Esophagus squamous epithelium (tissue), 5 donors: ENCODE measurements at places on chromosomes 3 and 15. TPM values are rescaled to one million over a fixed set of nuclear protein-coding genes. Genes with fewer than 3 reads are reported as not detected.

The OR5K2 gene
- not detected for total RNA-seq

The HIGD2B gene
- not detected for total RNA-seq

The MKRN2OS gene
- 3.7 TPM for total RNA-seq

The GOLGA8J gene
- total RNA-seq, result not detected

The GOLGA6B gene
- total RNA-seq, result not detected

The CD96 gene
- total RNA-seq, result 2.4 TPM

The CDHR4 gene
- not detected for total RNA-seq

The GATM gene
- total RNA-seq, result 20.7 TPM

The AMT gene
- 1.3 TPM for total RNA-seq

The MYO1E gene
- total RNA-seq, result 135 TPM

The AGTR1 gene
- total RNA-seq, result 4.4 TPM

The ZCWPW2 gene
- 0.53 TPM for total RNA-seq

The FGF12 gene
- 0.57 TPM for total RNA-seq

The THPO gene
- not detected for total RNA-seq

The TMEM266 gene
- total RNA-seq, result not detected

GRCh38 chr3:126213379-126214028 is 33.1 kb upstream of the ALDH1L1 start:
- no peak for DNase-seq

GRCh38 chr15:56292546-56293316 is 49.1 kb upstream of the RFX7 start:
- DNase-seq, result no peak

GRCh38 chr15:41476416-41477048 is 17.1 kb upstream of the ITPKA start:
- DNase-seq, result no peak

GRCh38 chr15:37134699-37135131 is 34.4 kb upstream of the MEIS2 start:
- no peak for DNase-seq

- no peak for DNase-seq
Measured at GRCh38 chr3:183085634-183086390, 13.5 kb downstream of the MCCC1 start.

GRCh38 chr3:65070968-65071367 is 383.2 kb upstream of the ADAMTS9 start:
- DNase-seq, result no peak

- no peak for DNase-seq
Measured at GRCh38 chr3:78496501-78496900, 1271.3 kb downstream of the ROBO1 start.

- no peak for DNase-seq
Measured at GRCh38 chr3:170721563-170721962, 135.7 kb upstream of the SLC7A14 start.

- DNase-seq, result no peak
Measured at GRCh38 chr15:57696146-57696545, 10.4 kb upstream of the POLR2M start.

- DNase-seq, result no peak
Measured at GRCh38 chr3:161336661-161337060, 34.7 kb downstream of the SPTSSB start.

DNA sequence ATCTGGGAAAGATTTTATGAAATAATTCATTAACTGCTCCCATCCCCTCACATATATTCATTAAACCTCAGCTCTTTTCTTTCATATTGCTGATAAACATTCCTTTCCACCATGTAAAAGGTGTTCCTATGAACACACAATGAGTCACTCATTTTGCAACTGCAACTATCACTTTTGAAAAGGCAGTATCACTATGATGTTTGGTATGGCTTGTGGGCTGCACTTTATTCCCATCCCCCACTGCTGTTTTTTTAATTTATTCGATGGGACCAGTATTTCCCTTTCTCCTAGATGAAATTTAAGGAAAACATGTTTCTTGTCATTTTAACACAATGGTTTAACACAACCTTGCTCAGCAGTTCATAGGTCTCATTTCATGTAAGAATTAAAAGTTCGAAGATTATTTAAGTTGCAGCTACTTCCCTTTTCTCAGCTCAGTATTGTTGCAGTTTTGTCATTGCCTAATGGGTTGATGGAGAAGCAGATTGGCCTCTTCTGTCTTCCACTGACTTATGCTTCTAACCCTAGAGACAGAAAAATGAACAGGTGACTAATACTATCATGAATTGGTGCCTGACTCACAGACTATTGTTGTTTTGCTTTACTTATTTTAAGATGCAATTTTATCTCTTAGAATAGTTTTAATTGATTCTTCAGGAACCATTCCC is 280.3 kb downstream of the ZPLD1 start:
- DNase-seq, result no peak

- DNase-seq, result no peak
Measured at GRCh38 chr15:98034731-98035130, 74.2 kb downstream of the ARRDC4 start.

- no peak for DNase-seq
Measured at GRCh38 chr3:170368921-170369320, 11.4 kb downstream of the SKIL start.

DNA sequence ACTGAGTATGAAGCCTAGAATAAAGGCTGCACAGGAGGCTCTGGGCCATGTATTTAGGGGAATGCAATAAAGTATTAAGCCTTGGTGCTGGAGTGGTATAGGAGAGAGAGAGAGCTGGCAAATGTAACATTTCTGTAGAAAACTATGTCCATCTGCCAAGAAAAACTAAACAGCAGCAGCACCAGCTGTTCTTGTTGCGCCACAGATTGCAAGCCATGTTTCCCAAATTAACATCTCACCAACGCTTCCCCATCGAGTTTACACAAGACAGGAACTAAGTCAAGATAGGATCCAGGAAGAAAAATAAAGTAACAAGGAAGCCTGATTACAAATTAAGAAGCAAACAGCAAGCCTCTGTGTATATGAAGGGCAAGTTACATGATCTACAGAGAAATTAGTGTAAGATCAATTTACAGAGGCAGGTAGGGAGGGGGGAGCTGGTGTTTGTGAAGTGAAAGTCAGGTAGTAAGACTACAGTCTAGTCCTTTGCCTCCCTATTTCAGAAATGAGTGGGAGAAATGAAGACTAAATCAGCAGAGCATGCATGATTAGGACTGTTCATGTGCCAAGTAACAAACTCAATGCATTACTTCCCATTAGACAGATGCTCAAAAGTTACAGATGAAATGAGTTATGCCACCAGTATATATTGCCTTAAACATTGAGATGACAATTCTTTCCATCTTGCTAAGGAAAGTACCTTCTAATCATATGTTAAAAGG is 900.5 kb downstream of the EPHA3 start:
- no peak for DNase-seq

GRCh38 chr3:23706111-23706510 is 99.6 kb upstream of the UBE2E1 start:
- no peak for DNase-seq

DNA sequence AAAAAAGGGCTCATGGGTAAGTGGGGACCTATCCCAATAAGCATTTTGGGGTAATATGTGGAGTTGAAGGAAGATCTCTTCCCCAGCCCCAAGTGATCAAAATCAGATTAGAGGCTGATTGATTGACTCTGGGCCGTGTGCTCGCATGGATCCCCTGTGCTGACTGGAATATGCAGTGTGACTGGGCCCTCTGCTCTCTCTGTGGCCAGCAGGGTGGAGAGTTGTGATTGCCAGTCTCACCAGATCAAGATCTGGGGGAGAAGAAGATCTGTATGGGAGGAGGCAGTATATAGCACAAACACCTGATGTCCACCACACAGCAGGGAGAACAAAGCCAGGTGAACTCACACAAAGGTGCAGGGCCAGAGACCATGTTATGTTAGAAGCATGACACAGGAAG is 8.8 kb downstream of the NUDT16 start:
- no peak for DNase-seq

- DNase-seq, result no peak
Measured at GRCh38 chr15:59522988-59523461, 85.0 kb downstream of the FAM81A start.

- DNase-seq, result no peak
Measured at GRCh38 chr3:37819591-37819990, 42.1 kb upstream of the CTDSPL start.

GRCh38 chr15:101003706-101004105 is 84.5 kb downstream of the LRRK1 start:
- no peak for DNase-seq

DNA sequence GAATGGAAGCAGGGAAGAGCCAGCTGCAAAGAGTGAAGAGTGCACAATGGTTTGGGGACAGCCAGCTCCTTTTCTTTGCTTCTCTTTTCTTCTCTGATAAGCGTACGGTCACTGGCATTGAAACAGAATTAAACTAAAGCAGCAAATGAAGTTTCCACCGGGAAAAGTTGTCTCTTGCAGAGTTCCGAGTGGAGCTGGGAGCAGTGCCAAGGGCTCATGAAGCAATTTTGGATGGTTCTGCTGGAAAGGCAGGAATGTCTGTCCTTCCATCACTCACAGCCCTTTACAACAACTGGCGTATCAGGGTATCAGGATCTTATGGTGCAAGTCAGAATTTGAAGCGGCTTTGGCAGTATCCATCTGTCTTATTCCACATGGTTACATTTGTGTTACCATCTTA is 1042.9 kb downstream of the NTRK3 start:
- DNase-seq, result no peak

GRCh38 chr15:36429707-36430106 is 149.7 kb upstream of the CDIN1 start:
- no peak for DNase-seq

- DNase-seq, result peak; percentile 2
Measured at GRCh38 chr3:32109256-32109655, 2.8 kb downstream of the GPD1L start.

DNA sequence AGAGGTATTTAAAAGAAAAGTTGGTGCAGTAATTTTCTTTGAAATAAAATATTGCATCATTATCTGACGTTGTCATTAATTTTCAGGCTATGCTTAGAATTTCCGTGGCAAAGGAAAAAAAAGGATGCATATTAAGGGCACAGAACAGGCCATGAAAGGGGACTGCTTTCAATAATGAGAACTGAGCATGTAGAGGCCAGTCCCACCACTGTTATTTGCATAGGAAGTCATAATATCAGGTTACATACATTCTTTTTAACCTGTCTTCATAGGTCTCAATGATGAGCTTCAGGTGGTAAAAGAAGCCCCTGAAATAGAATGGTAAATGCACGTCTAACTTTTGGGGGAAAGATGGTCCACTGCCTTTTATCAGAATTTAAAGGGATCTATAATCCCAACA is 272.1 kb upstream of the ALCAM start:
- no peak for DNase-seq

DNA sequence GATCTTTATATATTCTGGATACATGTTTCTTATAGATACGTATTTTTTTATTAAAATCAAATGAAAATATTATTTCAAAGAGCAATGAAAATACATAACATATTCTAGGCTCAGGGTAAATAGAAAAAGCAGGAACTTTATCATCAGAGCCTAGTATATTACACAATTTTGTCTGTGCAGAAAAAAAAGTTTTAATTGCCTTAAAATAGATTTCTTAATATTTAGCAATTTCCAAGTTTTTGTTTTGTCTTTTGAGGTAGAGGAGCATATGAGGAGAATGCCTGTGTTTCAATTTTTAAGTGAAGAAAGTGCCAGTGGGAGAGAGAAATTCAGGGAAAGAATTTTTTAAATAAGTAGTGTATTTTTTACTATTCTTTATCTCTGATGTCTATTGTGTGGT is 10.5 kb downstream of the CAPN7 start:
- no peak for DNase-seq

DNA sequence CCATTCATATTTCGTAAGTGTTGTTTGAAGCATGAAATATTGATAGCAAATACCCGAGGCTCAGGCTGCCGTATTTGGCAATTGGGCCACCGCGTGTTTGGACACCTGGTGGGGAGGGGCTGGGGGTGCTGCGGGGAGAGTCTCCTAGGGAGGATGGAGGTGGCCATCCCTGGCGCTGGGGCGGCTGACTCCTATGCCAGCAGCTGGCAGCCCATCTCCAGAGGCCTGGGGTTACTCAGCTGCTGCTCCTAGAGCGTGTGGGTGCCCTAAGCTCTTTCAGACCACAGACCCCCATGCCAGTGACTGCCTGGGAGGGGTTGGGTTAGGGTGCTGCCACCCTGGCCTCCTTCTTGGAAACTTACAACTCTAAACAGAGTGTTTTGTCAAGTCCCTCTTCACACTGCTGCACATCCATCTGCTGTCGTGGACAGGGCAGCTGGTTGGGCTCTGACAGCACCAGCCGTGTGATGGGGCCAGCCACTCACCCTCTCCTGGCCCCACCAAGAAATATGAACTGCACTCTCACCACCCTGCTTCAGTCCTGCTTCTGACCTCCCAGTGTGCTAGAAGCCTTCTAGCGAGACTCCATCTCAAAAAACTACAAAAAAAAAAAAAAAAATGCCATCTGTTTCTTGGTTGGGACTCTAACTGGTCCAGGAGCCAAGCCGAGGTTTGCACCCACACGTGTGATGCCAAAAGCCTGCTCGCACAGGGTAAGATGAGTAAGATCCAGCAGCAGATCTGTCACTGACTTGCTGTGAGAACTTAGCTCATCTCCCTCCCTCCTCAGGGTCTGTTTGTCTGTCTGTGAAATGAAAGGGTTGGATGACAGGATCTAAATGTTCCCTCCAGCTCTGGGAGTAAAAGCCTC is 156.2 kb downstream of the MEGF11 start:
- no peak for DNase-seq

DNA sequence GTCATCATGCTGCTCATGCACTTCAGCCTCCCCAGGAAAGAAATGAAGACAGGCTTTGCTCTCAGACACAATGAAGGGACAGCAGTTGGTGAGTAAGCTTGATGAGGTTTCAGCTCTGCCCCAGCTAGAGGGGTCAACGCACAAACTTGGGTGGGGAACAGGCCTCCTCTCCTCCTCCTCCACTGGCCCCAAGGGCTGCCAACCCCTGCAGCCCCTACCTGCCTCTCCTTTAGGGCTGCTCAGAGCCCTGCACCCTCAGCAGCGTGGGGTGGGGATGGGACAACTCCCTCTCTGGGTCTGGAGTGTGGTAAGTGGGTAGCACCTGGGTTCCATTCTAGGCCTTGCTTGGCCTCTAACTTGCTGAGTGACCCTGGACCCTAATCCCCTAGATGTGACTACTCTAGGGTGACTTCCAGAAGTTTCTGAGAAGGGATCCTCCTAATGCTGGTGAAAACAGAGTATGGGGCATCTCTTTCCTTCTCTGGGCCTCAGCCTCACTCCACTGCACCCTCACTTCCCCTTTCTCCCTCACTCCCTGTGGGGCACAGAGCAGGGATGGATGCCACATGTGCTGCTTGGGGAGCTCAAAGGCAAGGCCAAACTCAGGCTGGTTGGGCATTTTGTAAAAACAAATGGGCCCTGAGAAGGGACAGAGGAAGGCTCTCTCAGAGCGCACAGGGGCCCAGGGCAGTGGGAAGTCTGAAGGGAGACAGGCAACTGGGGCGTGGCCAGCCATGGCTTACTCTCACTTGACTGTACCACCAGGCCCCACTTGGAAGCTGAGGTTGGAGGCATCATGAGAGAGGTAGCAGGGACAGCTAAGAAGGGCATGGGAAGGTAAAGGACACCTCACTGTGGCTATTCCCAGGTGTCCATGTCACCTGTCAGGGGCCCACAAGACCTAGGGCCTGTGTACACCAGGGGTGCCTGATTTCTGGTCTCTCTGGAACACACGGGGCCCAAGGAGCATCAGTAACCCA is 64.0 kb downstream of the SYNM start:
- no peak for DNase-seq
